Stimulated activated CD8-positive, alpha-beta memory T cell treated with anti-CD3 and anti-CD28 coated beads, Interleukin-2, amount 100 ng/mL, for 1 hour (primary cell): ENCODE measurements at places on chromosomes 12 and 14.

- DNase-seq: no peak
Observed at GRCh38 chr12:75048767-75049166, 160.9 kb downstream of the KCNC2 start.

DNA sequence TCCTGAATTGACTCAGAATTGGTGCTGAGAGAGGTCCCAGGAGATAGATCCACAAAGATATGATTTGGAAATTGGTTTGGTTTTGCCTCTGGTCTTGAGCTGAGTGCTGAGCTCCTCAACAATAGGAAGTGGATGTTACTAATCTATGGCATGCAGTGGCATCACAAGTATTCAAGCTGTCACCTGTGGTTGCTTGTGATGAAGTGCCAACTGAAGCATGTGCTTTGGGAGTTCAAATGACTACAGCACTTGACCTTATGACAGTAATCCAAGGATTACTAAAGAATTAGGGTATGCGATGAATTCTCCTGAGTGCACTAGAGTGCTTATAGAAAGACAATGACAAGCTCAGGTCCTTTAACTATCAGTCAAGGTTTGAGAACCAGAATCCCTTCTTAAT is 406.2 kb downstream of the NOVA1 start:
- DNase-seq: no peak

GRCh38 chr12:31362759-31363415 is 36.9 kb upstream of the SINHCAF start:
- no peak for DNase-seq

GRCh38 chr14:96662116-96662970 is 134.8 kb upstream of the VRK1 start:
- DNase-seq: no peak

- DNase-seq: no peak
Observed at GRCh38 chr12:68018315-68018714, 29.1 kb downstream of the IFNG-AS1 start.

GRCh38 chr14:59241121-59241520 is 52.7 kb downstream of the DAAM1 start:
- DNase-seq: no peak

DNA sequence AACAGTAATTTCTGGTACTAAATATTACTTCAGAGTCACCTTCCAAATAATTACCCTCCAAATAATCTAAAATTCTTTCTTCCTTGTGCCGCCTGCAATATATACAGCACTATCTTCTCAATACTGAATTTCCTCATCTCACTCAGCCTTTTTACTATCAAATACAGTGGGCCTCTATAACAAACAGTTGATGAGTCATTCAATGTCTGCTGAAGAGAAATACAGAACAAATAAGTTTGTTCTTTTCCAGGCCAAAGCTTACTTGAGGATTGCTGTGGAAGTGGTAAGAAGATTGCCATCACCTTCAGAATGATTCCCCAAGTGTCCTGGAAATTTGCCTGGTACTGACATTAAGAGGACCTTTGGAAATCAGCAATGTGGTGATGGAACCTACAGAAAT is 218.2 kb upstream of the ARHGAP5 start:
- no peak for DNase-seq

DNA sequence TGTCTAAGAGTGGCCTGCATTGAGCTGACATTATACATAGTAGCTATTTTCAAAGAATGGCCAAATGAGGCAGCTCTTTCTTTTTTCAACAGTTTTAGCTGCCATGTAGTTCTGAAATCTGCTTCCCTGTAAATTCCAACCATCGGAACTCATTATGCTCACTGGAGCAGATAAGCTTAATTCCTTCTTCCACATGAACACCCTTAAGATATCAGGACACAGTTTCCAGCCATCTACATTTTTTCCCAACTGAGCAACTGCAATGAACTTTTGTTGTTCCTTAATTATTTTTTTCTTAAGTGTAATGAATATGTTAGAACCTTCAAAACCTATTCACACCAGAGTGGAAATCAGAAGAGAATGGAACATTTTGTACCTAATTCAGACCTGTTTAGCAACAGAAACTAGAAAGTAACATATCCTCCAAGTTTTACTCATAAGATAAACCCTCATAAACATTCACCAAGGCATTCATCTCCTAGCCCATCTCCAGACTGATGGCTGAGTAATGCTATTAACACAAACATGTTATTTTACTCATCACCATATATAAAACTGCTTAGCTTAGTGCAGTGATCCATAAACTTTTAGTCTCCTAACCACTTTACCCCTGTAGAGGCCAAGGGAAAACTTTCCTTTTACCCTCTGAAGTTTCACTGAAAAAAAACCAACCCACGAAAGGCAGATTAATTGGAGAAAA is 296.1 kb upstream of the SYT1 start:
- no peak for DNase-seq

GRCh38 chr12:2328661-2329060 is 275.9 kb downstream of the CACNA1C start:
- no peak for DNase-seq

DNA sequence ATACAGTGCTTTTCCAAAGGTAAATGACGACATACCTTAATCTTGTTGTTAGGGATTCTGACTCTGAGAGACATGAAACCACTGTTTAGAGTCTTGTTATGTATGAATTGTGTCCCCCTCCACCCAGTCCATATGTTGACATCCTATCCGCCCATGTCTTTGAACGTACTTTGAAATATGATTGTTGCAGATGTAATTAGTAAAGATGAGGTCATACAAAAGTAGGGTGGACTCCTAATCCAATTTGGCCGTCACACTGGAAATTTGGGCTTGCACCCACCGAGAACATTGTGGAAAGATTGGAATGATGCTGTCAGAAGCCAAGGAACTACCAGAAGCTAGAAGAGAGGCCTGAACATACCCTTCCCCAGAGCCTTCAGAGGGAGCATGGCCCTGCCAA is 62.2 kb downstream of the RGS6 start:
- DNase-seq: no peak

DNA sequence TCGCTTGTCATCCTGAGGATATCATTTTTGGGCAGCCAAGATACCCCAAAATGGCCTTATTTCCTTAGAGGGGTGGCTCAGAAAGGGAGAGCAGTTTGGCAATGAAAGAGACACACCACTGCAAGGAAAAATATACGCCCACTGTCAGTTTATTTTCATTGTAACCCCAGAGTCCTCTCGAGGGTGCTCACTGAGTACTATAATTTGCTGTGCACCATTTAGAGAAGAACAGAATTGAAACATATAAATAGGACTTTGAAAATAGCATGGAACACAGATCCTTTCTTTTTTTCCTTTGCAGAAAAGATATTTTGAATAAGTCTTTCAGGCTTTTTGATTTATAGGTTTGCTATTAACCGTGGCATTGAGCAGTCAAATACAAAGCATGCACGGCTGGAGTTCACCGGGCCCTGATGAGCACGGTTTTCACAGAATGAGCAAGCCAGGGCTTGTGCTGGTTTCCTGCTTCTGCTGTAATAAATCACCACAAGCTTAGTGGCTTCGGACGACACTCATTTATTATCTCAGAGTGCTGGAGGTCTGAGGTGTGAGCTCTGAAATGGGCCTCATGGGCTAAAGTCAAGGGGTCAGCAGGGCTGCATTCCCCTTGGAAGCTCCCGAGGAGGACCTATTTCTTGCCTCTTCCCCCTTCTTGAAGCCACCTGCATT is 152.3 kb downstream of the ZNF664 start:
- DNase-seq: no peak

- DNase-seq: no peak
Observed at GRCh38 chr12:98062464-98063245, 452.7 kb upstream of the TMPO start.

GRCh38 chr12:122049827-122050226 is 28.1 kb downstream of the BCL7A start:
- DNase-seq: no peak

GRCh38 chr12:18313306-18313705 is 52.0 kb downstream of the PIK3C2G start:
- no peak for DNase-seq

DNA sequence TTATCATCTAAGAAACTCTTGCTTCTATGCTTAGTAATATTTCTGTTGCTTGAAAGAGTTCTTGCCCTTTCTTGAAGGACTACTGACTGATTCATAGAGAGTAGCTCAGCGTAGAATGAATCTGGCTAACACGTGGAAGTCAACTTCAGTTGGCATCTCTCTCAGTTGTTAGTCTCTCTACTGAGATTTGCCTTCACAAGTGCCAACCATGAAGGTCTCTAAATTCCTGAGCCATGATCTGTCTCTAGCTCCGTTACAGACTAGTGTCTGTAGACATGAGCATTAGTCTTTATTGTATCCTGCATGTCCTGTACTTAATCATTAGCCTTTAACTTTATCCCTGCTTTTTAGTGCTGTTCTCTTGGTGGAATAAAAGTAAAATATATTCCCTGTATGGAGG is 19.1 kb upstream of the ALX1 start:
- no peak for DNase-seq

- DNase-seq: no peak
Observed at GRCh38 chr12:48199774-48200221, 3.3 kb downstream of the OR10AD1 start.

DNA sequence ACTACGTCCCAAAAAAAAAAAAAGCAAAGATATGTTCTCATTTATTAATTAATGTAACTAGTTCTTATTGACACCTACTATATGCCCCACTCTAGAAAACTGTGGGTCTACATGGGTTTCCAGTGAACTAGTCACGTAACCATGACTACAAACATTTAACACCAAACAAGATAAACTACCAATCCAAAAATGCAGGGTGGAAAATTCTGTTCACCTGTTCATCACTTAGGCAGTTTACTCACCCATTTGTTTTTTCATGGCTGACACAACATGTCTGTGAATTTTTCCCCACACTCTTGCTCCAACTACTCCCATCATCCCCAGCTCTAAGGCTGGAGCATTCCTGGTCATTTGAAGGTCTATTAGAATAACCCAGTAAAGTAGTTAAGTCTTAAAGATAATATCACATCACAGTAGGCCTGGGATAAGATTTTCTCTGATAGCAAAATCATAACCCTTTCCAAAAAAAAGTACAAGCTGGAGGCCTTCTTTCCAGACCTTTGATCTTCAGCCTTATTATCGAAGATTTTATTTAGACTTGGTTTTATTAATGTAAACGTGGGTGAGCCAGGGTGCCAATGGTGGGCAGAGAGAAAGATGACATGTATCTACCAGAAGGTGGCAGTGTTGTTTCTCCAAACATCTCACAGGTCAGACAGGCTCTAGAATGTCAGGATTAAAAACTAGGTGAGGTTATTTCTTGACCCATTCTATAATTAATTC is 61.6 kb upstream of the DAAM1 start:
- no peak for DNase-seq

- DNase-seq: no peak
Observed at GRCh38 chr12:132399092-132400010, 70.0 kb upstream of the GALNT9 start.

DNA sequence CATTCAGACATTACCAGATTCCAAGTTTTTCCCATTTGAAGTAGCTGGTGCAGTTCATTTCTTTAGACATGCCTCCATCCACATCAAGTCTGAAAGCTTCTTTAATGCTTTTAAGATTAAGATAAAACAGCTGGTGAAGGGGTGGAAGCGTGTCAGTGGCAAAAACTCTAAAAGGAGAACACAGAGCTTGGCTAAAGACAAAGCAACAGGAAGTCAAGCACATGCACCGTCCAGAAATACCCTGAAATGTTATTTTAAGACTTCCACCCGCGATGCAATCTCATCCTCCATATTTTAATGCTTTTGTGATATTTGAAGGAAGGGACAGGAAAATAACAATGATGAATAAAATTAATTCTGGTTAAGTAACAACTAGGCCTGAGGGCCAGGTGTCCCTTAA is 31.8 kb downstream of the PPM1H start:
- DNase-seq: no peak

- DNase-seq: no peak
Observed at GRCh38 chr12:94714378-94715114, 64.2 kb upstream of the TMCC3 start.

DNA sequence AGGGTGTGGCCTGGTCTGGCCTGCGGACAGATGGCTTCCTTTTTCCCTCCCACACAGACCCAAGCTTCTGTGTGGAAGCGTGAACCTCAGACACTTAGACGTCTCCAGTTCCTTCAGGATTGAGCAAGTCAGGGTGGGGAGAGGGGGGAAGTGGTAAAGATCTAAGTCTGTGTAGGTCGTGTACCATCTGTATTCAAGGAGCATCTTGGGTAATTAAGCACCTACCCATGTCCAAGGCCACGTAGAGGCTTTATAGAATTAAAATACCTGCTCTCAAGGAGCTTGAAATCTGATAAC is 1.7 kb downstream of the AVIL start:
- no peak for DNase-seq

DNA sequence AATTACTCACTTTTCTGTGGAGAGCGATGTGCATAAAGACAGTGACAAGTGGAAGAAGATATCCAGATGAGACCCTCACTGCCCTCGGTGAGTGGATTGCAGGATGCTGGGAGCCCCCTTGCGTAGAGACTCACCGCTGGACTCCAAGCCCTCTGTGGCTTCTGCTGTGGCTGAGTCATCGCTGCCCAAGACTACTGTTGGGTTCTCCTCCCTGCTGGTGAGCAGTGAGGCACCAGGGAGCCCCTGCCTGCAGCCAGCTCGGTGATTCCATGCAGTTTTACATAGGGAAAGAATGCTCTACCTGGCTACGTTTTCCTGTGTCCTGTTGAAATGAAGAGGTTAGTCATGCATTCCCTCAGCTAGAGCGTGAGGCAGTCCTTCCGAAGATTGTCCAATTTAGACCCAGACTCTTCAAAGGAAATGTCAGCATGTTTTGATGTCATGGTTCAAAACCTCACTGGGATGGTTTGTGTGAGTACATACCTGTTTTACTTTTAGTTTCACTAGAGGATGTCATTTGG is 28.2 kb downstream of the TRAF3 start:
- no peak for DNase-seq

DNA sequence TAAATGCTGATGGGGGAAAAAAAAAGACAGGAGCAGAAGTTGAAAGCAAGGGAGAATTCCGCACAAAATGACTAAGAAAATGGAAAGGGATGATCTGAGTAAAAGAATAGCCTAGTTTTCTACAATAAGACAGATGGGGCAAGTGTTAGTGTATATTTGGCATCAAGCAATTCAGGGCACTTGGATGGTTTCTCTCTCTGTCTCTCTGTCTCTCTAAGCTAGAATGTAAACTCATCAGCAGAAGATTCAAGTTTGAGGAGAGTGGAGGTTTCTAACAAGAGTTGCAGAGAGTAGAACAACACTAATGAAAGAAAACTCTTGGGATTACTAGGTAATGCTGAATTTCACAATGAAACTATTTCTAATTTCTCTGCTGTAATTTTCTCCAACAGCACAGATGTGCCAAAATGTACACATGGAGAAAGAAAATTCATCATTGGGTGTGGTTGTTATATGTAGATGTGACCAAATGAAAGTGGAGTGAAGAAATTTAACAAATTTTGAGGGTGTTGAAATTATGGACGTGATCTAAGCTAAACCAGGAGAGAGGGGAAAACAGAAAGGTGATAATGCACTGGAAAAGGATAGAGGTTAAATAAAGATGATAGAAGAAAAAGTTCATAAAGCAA is 237.1 kb downstream of the ACSS3 start:
- no peak for DNase-seq

DNA sequence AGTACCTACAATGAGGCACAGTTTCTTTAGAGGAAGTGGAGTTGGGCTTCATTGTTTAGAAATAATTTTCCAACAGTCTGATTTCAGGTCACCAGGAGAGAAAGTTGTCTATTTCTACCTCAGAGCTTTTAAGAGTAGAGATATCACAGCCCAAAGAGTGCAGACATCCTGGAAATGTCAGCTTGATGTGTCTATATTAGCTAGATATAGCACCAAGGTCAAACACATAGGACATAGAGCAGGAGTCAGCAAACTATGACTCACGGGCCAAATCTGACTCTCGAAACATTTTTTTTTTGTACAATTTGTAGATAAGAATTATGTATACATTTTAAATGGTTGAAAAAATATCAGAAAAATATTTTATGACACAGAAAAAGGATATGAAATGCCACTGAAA is 53.7 kb downstream of the KCNC2 start:
- DNase-seq: no peak

GRCh38 chr12:27644158-27644845 is 51.9 kb upstream of the REP15 start:
- no peak for DNase-seq
